ENCODE measurements at places on chromosomes 11 and 22.
A peak's percentile ranks its signal among the peaks of the same experiment; 100 is the strongest.

DNA sequence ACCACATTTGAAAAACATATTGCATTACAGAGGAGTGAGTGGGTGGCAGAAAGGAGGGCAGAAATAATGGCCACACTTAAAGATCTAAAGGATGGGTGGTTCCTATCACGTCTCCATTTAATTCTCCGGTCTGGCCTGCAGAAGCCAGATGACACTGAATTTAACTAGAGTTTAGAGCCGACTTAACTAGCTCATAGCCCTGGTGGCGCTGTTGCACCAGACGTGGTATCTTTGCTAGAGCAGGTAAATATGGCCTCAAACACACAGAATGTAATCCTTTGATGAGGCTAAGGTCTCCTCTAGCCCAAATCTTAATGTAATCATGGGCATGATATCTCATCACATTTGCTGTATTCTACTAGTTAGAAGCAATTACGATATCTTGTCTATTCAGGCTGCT lies 51.5 kb upstream of the GAL start:
- DNase-seq = peak; percentile 53

DNA sequence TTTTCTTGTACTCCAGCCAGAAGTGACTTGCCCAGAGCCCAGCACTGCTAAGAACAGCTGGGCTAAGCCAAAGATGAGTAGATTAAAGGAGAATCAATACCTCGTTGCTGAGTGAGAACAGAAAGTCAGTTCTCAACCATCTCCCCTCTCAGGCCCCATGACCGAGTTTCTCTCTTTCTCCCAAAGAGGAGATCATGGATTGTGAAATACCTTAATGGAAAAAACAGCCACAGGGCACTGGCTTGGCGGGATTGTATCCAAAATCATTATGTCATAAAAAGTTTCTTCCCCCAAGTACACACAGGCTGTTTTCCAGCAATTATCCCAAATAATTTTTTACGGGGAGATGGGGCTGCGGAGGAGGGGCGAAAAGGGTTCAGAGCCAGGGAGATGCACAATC lies 111.8 kb upstream of the TMEM45B start:
- no peak for DNase-seq

DNA sequence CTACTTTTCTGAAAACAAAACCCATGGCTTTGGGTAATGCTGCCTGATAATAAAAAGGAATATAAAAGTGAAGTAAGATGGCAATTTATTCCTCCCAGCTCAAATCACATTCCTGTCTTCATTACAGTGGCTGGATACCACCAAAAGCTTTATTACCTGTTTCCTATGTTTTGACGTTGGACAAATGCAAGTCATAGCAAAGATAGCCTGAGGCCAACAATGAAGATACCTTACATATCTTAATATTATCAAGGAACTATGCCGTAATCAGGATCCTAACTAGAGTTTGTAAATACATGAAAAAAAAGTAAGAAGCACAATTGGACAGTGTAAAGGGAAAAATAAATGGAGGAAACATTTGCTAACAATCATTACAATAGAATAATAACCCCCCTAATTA lies 202.4 kb downstream of the SOX6 start:
- no peak for DNase-seq

DNA sequence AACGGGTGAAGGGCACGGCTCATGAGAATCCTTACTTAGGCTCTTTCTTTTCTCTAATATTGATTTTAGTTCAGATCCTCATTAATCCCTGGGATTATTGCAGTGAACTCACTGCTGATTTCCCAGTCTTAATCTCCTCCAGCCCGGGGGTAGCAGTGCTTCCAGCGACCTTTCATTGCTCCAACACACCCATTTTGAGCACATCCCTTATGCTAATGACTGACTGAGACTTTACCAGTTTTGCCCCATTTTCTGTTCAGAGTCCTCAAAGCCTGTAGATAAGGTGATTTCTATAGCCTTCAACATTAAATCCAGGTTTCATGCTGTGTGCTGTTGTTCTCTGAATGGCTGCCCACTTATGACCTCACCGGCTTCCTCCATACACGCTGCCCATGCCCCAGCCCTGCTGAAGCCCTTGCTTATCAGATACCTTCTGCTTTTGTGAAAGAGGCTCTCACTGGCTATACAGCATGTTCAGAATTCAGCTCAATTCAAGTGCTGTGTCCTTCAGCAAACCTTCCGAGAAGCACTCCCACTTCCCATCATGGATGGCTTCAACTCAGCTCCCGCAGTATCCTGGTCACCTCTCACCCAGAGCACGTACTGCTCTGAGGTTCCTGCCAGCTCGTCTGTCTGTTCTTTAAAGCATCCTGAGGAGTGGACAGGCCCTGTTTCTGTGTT lies 49.0 kb downstream of the PPFIA1 start:
- DNase-seq = no peak

- no peak for DNase-seq
Measured at GRCh38 chr11:44999068-44999467, 48.4 kb upstream of the TP53I11 start.

GRCh38 chr22:19787849-19788141 lies 27.2 kb downstream of the TBX1 start:
- DNase-seq = no peak

GRCh38 chr22:38744981-38745380 lies 10.8 kb downstream of the SUN2 start:
- no peak for DNase-seq

DNA sequence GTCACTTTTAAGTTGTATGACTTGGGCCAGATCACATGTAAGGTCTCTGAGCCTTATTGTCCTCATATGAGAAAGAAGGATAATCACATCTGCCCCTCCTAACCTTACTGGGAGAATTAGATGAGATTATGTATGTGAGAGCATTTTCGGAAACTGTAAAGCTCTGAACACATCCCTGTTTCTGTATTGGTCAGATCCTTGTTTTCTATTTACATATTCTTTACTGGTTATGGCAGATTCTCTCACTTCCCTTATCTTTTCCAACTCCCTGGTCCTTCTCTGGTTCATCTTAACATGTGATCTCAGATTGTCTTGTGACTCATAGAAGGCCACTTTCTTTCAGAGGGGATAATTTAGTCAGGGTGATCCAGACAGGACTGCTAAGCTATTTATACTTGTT lies 41.8 kb downstream of the CCDC81 start:
- DNase-seq = no peak
